ENCODE measurements at places on chromosomes 16 and 17.

DNA sequence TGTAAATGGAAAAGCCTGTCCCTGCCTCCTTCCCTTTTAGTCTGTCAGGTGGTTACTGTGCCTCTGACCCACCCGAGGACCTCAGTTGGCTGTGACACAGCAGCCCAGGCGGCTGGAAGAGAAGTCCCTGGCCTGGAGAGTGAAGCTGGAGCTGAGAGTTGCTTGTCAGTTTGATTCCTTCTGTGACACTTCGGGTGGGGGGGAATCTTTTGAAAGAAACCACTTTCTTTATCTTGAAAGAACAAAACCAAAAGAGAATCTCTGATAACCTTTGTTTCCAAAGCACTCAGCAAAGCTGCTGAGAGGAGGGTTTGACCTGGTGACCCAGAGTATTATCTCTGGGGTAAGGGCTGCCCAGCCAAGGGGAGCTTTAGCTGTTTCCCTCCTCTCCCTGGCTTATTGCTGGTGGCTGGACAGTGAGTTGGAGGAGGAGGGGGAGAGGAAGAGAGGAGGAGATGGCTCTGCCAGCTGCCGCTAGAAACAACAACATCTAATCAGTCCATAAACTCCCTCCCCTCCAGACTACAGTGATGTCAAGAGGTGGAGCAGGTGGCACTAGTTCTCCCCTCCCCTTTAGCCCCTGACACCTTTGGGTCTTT lies 34.0 kb downstream of the YPEL2 start:
- no peak for DNase-seq

DNA sequence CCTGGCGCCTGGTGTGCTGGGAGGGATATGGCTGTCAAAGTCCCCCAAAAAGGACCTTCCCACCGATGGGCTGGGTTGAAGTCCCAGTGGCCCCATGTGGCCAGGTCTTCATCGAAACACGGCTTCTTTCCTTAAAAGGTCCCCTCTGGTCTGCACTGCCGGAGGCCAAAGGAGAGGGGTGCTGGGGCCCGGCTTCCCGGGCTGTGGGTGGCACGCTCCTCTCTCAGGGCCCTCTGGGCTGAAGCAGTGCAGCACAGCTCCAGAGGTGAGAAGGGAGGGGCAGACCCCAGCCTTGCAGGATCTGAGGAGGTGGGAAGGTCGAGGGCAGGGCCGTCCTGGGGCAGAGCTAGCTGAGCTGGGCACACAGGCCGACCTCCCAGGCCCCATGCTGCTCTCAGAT lies 6.7 kb downstream of the NPTX1 start:
- no peak for DNase-seq

GRCh38 chr17:22654447-22654846 lies 962.1 kb downstream of the KCNJ18 start:
- DNase-seq = no peak

DNA sequence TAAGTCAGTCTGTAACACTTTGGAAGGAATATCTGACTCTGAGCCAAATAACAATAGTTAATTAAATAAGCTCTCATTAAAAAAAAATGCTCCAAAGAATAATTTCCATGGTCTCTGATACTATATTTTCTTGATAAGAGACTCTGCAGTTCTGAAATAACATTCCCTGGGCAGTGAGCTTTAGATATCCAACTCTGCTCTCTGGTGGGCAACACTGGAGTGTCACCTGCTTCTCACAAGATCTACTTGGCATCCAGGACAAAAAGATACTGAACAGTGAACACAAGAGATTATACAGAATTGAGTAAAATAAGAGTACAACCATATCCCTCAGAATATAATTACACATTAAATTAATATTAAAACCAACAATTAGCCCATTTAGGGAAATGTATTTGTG lies 13.7 kb downstream of the BLMH start:
- DNase-seq = peak; percentile 33

DNA sequence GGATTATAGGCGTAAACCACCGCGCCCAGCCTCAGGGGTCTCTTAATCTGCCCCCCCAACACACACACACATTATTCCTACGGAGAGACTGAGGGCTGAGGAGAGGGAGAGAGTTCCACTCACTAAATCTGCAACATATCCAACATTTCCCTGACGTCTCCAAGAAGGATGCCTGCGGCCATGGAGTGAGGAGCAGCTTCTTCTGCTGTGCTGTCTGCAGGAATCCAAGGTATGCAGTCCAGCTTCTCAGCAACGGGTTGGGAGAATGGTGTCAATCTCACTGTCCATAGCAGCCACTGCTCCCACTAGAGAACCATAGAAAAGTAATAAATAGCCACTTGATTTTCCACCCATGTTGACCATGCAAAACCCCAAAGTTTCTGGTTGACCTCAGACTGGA lies 5.1 kb upstream of the PLXDC1 start:
- no peak for DNase-seq
